ENCODE measurements at places on chromosomes 7 and 10.
A peak's percentile ranks its signal among the peaks of the same experiment; 100 is the strongest.

DNA sequence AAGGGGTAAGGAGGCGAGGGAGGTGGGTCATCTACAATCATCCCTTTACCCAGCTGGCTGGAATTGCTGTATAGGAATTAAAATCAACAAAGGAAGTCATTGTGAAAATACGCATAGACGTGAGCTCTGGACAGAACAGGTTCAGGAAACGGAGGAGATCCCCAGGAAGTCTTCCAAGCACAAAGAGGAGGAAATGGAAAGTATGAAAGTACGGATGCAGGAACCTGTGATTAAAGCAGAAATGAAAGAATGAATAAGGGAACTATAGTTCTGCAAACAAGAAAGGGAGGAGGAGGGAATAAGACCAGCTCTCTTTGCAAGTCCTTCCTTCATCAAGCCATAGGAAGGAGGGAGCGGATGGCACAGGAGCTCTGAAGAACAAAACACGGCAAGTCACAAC is 61.8 kb downstream of the PYROXD2 start:
- no peak for DNase-seq

DNA sequence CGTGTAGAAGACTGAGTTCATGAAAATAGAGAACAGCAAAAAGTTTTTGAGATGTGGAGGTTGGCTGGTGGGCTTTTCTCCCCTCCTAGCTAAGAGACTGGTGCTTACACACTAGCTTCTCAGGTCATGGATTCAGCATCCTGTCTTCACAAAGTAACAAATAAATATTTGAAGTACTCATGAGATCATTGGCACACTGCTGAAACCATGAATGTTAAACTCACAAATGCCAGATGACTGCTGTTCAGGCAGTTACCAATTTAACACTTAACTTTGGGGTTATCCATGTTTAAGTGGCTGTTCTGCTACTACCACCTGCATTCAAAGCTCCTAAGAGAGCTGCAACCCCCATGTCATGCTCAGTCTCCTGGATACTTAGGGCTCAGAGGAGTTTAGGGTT is 119.0 kb upstream of the BET1 start:
- no peak for DNase-seq

- DNase-seq, result no peak
Measured at GRCh38 chr7:16594061-16594460, 51.5 kb downstream of the ANKMY2 start.

DNA sequence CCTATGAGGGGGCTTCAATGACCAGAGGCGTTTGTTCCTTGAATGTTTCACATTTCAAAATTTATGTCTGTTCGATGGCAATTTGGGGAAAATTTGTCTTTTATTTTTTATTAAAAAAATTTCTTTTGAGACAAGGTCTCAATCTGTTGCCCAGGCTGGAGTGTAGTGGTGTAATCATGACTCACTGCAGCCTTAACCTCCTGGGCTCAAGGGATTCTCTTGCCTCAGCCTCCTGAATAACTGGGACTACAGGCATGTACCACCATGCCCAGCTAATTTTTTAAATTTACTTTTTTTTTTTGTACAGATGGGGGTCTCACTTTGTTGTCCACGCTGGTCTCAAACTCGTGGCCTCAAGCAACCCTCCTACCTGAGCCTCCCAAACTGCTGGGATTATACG is 39.7 kb downstream of the OTUD1 start:
- DNase-seq, result no peak

- no peak for DNase-seq
Measured at GRCh38 chr10:50607356-50607925, 16.3 kb downstream of the SGMS1 start.

GRCh38 chr10:51718804-51719291 is 19.5 kb upstream of the CSTF2T start:
- DNase-seq, result no peak

DNA sequence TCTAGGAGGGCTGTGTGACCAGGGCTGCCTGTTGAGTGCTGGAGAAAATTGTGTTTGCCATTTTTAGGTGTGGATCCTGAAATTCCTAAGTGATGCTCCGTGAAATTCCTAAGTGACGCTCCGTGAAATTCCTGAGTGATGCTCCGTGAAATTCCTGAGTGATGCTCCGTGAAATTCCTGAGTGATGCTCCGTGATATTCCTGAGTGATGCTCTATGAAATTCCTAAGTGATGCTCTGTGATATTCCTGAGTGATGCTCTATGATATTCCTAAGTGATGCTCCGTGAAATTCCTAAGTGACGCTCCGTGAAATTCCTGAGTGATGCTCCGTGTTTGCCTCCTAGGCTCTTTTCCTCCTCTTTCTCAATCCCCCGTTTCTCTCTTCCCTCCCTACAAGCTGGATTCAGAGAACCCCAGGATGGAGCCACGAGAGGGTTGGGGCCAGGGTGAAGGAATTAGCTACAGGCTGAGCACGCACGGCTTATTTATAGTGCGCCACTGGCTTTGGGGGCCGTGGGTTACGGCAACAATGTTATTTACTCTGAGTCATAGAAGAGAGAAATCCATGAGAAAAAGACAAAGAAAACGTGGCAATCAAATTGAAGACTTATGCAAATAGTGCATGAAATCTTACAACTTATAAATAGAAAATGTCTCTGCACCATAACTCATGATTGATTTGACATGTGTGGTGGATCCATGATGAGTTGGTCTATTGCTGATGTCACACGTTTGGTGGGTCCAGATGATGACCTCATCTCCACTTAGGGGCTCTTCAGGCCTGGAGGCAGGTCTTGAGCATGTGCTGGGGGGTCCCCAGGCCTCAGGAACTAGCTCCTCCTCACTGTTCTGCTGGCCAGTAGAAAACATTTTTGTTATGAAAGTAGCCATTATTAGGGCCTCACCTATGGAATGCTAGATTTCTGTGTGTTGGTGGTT is 224.6 kb downstream of the WDR37 start:
- DNase-seq, result peak; percentile 35

DNA sequence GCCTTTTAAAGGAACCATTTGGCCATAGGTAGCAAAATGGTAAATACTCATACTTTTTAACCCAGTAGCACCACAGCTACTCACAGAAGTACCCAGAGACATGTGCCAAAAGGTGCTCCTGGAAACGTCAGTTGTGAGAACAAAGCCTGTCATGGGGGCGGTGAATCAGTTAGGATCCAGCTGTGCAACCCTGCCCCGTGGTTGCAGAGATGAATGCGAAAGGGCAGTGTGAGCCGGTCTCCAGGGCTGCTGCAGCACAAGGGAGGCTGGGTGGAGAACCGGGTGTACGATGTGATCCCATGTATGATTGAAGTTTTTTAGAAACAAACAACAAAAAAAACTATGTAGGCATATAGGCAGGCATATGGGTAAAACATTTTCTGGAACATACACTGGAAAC is 1.3 kb upstream of the LRRC18 start:
- DNase-seq, result no peak

DNA sequence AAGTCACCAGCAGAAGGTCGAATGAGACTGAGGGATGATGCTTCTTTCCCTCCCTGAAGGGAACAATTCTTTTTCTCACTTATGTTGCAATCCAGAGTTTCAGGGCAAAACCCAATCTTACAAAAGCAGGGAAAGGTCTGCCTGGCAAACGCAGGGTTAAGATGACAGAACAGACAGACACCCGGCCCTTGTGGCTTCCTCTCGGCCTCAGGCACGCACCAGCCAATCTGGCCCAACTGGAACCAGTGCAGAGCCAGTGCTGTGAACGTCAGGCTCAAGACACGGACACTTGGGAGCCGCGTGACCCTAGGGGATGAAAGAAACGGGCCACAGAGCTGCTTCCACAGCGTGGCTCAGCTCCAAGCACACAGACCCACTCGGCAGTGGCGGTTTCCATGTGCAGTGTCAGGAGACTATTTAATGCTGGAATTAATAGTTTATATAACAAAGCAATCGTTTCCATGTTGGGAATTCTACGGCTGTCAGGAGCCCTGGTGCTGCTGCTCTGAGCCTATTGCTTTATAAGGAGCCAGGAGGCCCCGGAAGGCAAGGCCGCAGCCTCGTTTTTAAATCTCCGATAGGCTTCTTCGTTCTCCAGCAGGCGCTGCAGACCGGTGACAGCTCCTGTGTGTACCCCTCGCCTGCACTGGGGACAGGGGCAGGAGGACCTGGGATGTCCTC is 198.4 kb downstream of the DIP2C start:
- no peak for DNase-seq

GRCh38 chr7:89837515-89837914 is 316.8 kb upstream of the STEAP1 start:
- peak; percentile 26 for DNase-seq

DNA sequence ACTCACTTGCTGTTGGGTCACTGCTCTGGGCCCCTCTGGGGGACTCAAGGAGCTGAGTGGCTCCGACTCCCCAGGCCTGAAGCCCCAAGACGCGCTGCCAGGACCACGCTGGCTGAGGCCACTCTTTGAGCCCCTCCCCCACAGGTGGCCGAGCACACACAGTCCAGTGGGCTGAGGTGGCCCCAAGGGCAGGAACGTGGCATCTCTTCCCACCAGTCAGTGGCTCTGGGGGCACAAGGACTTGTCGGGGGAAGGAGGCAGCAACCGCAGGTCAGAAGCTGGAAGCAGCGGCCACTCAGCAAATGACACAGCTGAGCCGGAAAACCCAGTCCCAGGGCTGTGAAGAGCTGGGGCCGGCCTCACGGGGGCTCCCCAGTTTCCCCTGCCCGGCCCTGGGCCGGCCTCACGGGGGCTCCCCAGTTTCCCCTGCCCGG is 24.1 kb downstream of the GRIFIN start:
- DNase-seq, result peak; percentile 73

GRCh38 chr7:135428011-135428410 is 81.9 kb downstream of the CNOT4 start:
- no peak for DNase-seq

DNA sequence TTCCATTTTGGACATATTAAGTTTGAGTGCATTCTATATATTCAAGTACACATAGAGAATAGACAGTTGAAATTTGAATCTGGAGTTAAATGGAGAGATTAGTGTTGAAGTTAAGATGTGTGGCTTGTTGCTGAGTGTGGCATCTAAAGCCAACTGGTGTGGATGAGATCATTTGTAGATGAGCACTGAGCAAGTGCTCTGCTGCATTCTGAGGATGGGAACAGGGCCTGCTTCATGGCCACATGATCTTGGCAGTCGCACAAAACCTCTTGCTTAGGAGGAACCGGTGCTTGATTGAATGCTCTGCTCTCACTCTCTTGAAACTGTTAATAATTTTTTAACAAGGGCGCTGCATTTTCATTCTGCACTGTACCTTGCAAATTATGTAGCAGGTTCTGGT is 62.0 kb downstream of the EPDR1 start:
- no peak for DNase-seq

- no peak for DNase-seq
Measured at GRCh38 chr10:35707642-35708425, 65.7 kb upstream of the FZD8 start.

DNA sequence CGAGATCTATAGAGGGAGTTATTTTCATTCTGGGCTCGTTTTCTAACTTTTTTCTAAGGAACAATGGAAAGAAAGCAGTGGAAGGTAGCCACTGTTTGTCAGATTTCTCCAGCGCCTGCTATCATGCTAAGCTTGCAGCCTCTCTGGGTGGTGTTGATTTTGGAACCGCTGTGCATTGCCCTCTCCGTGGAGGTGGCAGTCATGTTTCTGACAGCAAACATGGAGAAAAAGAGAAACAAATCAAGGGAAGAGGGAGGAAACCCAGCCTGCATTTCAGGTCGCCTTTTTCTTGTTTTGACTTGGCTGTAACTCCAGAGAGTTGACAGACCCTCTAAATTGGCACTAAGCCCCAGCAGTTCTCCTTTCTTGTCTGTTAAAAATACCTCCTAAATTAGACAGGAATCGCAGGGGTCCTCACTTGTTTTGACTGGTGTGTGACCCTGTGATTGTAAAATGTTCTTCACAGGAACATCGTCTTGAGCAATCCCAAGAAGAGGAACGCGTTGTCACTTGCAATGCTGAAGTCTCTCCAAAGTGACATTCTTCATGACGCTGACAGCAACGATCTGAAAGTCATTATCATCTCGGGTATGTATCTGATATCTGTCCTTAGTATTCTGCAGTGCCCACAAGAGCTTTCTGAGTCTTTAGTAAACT is 4.8 kb downstream of the ECHDC3 start:
- DNase-seq, result no peak

DNA sequence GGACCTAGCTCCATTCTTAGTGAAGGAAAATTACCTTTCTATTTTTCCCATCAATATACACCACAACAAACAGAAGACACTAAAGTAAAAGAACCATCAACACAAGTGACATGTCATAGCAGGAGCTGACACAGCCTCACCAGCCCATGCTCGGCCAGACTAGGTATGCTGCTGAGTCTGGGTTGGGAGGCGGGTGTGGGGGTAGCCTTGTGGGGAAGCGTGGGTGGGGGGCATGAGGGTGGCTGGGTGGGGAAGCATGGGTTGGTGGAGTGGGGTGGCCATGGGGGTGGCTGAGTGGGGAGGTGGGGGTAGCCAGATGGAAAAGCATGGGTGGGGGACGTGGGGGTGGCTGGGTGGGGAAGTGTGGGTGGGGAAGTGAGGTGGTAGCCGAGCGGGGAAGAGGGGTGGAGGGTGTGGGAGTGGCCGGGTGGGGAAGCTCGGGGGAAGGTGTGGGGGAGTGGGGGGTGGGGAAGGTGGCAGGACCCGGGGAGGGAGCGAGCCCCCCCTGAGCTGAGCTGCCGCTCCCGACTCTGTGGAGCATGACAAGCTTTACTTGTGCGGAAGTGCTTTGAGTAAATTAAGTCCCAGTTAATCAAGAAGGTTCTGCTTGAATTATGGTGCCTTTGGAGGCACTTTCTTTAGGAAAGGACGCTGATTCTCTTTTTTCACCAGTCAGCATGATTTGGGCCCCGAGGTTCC is 294.6 kb upstream of the ZNF32 start:
- DNase-seq, result peak; percentile 25

GRCh38 chr7:82633592-82633991 is 190.0 kb upstream of the CACNA2D1 start:
- no peak for DNase-seq

DNA sequence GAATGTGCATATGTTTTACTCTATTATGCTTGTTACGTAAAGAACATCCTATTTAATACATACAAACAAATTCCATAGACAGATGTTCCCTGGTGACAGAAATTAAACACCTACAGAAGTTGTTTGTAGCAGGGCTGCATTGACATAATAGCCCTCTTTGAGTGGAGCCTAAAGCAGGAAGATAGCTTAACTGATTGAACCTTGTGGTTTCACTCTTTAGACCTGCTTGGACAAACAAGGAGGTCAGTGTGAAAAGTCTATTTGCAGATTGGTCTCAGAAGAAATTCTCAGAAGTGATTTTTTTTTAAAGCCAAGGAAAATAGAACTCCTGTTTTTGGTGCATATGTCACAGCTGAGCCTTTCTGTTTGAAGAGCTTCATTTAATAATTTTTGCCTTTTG is 121.3 kb downstream of the PPP1R9A start:
- no peak for DNase-seq

DNA sequence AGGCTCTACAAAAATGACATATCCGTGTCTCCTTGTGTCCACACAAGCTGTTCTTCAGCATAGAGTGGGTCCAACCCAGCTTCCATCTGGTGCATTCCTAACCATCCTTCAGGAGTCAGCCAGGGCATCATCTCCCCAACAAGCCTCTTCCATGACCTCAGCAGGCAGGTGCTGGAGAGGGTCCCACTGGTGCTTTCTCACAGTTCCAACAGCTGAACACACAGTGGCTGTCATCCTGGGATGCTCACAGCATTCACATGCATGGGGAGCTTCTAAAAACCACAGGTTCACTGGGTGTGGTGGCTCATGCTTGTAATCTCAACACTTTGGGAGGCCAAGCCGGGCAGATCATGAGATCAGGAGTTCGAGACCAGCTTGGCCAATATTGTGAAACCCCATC is 6.4 kb upstream of the CYP3A4 start:
- DNase-seq, result no peak
